Stimulated activated CD8-positive, alpha-beta memory T cell treated with anti-CD3 and anti-CD28 coated beads, Interleukin-15, amount 100 ng/mL, for 48 hours (primary cell): ENCODE measurements at places on chromosomes 6 and 20.

DNA sequence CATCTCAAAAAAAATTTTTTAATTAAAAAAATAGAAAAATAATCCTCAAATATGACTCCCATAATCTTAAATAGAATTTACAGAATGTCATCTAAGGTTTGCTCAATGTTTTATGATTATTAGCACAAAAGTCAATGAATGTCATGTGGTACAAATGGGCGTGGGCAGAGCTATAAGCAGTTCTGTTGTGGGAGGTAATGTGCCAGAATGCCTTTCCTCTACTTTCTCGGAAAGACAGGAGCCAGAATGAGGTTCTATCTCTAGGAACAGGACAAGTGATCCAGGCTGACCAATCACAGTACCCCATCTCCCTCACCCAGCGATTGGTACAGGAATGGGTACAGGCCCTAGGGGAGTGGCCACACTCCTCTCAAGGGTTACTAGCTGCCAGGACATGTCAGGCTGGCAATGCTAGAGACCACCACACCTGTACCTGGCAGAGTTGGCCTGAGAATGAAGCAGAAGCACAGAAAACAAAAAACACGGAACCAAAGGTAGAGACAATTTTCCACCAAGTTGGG is 15.1 kb downstream of the RALGAPA2 start:
- no peak for DNase-seq

GRCh38 chr6:69888482-69889233 is 22.3 kb downstream of the COL19A1 start:
- DNase-seq: no peak

GRCh38 chr6:128580224-128581110 is 60.1 kb upstream of the PTPRK start:
- DNase-seq: no peak

DNA sequence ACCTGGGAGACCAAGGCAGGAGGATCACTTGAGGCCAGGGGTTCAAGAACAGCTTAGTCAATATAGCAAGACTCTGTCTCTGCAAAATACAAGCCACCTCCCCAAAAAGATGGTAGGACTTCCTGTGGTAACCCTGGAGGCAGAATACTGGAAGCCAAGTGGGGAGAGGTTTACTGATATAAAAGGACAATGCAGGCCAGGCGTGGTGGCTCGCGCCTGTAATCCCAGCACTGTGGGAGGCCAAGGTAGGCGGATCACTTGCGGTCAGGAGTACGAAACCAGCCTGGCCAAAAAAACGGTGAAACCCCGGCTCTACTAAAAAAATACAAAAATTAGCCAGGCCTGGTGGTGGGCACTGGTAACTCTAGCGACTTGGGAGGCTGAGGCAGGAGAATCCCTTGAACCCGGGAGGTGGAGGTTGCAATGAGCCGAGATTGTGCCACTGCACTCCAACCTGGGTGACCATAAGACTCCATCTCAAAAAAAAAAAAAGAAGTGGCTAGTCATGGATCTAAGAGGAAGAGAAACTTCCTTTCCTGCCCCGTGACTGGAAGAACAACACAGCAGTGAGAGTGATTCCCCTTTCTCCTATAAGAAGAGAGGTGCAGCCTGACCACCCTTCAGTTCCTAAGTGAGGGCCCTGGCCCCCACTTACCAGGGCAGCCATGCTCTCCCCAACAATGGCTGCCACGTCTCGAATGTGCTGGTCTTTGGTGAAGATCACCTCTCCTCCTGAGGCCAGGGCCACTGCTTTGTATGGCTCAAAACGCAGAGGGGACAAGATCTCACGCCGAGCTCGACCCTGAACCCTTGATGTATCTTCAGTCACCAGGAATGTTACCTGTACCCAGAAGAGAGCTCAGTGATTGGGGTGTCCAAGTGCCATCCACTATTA is 6.2 kb downstream of the SAPCD1 start:
- no peak for DNase-seq

- DNase-seq: no peak
Observed at GRCh38 chr20:47318586-47319516, 37.6 kb downstream of the ZMYND8 start.

DNA sequence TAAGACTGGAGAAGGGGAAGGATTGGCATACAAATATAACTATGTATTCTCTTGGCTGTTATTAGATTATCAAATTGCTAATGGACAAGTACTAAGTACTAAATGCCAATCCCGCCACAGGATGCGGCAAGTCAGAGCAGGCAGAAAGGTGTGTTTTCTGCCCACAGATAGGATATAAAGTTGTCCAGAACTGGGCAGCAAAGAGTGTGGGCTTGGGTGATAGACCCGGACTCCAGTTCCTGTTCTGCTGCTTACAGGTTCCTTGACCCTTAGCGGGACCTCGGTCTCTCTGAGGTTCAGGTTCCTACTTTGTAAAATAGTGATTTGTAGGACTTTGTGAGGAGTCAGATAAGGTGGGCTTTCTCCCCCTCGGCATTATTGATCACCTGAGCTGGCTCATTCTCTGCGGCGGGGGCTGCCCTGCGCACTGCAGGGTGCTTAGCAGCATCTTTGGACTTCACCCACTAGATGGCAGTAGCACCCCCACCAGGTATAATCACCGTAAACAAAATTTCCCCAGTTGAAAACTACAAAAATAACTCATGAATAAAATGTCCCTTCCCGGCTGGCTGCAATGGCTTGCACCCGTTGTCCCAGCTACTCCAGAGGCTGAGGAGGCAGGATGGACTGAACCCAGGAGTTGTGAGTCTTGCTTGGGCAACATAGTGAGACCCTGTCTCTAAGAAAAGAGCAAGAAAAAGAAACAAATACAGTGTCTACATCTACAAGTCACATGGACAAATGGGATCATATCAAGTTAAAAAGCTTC is 193.1 kb downstream of the DOK5 start:
- DNase-seq: peak; percentile 8

- DNase-seq: no peak
Observed at GRCh38 chr6:112571488-112572270, 224.5 kb downstream of the RFPL4B start.

- no peak for DNase-seq
Observed at GRCh38 chr6:129667621-129668020, 42.4 kb downstream of the ARHGAP18 start.

- DNase-seq: no peak
Observed at GRCh38 chr6:69542494-69542893, 254.3 kb downstream of the LMBRD1 start.

DNA sequence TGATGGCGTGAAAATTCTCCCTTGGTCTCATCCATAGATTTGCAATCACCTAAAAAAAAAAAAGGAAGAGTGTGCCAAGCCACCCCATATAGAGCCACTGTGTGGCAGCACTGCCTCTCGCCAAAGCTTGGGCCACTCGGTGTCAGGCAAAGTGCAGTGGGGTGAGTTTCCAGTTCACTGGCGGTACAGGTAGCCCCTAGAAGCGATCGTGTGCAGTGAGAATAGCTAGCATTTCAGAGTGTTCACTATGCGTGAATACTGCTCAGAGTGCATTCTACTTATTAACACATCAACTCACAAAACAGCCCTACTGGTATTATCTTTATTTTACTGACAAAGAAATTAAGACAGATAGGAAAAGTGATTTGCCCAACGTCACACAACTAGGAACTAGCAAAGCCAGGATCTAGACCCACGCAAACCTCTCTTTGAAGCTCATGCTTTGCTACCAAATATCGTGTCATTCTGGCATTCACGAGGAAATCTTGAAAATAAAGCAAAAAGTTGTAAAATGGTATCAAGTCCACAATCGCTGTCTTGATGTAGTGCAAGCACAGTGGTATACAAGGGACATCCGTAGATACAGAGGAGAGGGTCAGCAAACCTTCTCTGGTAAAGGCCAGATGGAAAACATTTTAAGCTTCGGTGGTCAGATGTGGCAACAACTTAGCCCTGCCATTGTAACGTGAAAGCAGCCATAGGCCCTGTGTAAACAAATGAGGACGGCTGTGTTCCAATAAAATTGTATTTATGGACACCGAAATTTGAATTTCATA is 10.4 kb upstream of the GCNT2 start:
- peak; percentile 17 for DNase-seq

DNA sequence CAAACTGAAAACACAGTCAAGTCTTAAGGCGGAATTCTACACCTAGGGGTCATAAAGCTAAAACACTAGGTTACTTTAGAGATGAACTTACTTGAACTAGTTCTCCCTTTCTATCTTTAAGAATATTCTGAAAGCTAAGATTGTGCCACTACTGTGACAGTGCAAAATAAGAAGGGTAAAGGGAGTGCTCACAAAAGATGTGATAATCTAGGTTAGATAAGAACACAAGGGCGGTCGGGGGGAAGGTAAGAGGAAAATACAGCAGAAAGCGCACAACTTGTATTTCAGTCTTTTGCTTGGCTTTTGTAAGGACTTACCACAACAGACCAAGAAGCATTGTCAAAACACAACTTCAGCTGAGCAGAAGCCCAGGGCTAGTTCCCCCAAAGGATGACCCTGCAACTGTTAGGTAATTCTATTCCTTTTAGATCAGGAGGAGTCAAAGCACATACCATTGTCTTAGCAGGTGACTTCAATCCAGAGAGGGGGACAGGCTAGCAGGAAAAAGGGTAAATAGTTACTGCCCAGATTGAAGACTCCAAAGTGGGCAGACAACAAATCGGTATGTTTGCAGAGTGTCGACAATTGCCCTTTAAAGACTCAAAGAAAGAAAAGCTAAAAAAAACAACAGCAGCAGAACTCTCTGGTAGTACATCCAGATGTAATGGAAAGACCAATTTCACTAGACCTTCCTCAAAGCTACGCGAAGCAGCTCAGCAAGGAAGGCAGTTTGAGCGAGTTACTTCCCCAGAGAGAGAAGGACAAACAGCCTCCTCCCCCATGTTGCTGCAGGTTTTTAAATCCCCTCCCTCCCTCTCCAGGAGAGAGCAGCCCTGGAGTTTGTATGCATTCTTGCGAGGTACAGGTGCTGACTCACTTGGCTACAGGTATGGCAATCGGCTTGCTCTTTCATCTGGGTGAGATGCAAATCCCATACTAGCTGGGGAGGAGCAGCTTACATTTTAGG is 59.0 kb downstream of the RIPOR2 start:
- DNase-seq: no peak

DNA sequence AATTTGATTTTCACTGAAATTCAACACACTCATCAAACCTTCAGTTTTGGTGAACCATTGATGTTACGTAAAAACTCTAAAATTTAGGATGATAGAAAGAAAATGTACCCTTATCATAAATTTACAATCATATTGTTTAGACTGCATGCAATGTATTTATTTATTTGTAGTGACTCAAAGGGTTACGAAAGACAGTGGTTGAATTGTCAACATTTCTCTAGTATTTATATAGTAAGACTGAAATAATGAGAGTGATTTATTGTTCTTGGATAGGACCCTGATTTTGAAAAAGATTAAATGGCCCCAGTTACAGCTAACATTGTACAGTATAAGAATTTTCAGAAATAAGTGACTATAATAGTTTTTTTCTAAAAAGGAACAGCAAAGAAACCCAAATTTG is 591.5 kb downstream of the RFPL4B start:
- no peak for DNase-seq

DNA sequence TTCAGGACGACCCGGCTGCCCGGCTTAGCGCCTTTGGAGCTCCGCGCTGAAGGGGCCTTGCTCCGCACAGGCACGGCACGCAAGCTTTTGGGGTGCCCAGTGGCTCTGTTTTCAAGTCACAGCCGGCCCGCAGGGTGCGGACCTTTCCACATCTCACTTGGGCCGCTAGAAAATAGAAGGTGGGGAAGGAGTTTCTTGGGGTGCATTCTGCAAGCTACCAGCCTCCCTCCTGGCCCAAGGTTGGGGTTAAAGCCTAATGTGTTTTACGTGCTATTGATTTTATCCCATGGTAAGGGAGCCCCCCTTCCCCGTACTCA is 561 bp downstream of the KAT14 start:
- DNase-seq: no peak

- no peak for DNase-seq
Observed at GRCh38 chr6:56024931-56025330, 149.5 kb upstream of the BMP5 start.

GRCh38 chr6:11950109-11950508 is 62.0 kb upstream of the HIVEP1 start:
- no peak for DNase-seq

DNA sequence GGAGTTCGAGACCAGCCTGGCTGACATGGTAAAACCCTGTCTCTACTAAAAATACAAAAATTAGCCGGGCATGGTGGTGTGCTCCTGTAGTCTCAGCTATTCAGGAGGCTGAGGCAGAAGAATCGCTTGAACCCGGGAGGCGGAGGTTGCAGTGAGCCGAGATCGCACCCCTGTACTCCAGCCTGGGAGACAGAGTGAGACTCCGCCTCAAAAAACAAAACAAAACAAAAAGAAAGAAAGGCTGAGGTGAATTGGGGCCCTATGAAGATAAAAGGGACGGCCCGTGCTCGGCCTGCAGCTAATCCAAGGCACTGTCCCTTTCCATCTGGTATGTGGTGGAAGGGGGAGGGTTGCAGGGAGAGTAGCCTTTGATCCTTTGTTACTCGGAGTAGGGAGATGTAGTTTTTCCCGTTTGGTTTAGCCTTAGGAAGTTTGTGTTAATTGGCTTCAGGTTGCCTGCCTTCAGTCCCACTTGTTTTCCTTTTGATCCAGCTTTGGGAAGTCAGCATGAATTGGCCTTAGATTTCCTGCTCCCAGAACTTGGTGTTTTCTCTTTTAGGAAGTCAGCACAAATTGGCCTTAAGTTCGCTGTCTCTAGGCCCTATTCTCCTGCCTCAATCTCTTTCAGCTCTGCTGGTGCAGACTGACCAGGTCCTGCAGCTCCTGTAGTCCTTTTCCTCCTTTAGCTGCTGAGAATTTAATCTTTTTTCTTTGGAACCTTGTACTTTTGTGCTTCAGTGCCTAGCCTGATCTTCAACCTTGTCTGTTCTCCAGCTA is 36.1 kb upstream of the PAQR8 start:
- DNase-seq: no peak

GRCh38 chr20:59831916-59832270 is 101.5 kb downstream of the SYCP2 start:
- no peak for DNase-seq
